Stromal cell of bone marrow (primary cell): ENCODE measurements at places on chromosomes 7 and 10.

DNA sequence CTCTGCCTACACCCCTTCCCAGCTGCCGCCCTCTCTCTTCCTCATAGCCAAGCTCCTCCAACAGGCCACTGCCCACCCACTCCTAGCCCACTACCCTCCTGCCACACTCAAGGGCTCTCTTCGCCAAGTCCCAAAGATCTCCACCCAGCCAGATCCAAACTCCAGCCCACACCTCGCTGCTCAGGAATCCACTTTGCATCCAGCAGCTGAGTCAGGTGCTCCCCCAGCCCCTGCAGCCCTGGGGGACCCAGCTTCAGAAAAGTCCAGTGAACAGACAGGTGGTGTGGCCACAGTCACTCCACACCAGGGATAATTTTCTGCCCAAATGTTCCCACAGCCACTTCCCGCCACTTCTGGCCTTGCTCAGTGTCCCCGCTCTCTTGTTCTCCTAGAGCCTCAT is 10.9 kb downstream of the OGDHL start:
- no peak for DNase-seq

DNA sequence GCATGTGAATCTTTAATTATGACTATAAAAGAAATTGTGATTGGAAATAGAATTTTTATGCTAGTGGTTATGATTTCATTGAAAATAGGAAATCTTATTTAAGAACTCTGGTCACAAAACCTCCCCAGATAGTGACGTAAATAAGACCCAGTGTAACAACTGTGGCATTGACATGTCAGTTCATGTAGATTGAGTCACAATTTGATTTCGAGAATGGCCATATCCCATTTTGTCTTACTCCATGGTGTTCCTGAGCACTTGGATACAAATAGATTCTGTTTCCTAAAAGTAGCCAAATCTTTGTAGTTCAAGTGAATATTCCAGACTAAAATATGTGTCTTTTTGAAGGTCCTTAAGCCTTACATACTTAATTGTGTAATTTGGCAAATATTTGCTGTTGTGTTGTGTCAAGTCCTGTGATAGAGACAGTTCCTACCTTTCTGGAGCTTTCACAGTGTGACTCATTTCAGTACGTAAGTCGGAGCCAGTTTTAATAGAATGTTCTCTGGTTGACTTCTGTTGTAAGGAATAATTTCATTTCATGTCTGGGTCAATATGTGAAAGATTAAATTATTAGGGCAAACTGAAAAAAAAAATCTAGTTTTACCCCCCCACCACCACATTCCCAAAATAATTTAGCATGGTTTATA is 37.1 kb upstream of the TOMM7 start:
- DNase-seq: no peak

GRCh38 chr10:77321838-77322237 is 315.8 kb downstream of the KCNMA1 start:
- no peak for DNase-seq

DNA sequence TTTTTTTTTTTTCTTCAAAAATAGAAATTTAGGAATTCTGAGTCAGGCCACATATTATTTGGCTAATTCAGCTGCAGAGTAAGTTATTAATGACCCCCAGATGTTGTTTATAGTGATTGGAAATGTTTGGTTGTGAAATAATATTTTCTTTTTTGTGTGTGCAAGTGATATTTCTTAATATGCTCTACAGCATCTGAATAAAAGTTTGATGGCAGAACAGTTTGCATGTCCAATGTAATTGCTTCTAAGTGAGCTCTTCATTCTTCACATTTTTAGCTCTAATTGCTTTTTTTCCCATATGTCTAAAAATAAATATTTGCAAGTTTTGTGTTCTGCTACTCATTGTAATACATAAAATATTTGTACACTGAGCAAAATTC is 116.0 kb downstream of the ARID5B start:
- no peak for DNase-seq

GRCh38 chr7:21407796-21408480 is 19.9 kb upstream of the SP4 start:
- DNase-seq: no peak

- DNase-seq: peak; percentile 11
These were observed 143.2 kb upstream of the C7orf33 start for GRCh38 chr7:148447221-148447849.

DNA sequence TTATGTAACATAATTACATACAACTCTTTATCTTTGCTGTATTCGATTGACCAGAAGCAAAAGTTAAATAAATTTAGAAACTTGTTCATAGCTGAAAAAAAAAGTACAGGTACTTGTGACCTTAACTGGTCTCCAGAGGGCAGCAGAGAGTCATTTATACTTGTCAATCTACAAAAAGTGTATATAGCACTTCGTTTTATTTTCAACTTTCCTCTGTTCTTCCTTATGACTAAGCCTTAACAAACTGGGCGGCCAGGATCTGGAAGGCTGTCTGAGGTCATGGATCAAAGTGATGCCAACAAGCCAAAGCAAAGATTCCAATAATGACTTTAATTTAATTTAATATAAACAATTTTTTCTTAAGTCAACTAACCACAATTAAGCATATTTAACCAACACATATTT is 29.8 kb downstream of the C10orf67 start:
- peak; percentile 66 for DNase-seq

DNA sequence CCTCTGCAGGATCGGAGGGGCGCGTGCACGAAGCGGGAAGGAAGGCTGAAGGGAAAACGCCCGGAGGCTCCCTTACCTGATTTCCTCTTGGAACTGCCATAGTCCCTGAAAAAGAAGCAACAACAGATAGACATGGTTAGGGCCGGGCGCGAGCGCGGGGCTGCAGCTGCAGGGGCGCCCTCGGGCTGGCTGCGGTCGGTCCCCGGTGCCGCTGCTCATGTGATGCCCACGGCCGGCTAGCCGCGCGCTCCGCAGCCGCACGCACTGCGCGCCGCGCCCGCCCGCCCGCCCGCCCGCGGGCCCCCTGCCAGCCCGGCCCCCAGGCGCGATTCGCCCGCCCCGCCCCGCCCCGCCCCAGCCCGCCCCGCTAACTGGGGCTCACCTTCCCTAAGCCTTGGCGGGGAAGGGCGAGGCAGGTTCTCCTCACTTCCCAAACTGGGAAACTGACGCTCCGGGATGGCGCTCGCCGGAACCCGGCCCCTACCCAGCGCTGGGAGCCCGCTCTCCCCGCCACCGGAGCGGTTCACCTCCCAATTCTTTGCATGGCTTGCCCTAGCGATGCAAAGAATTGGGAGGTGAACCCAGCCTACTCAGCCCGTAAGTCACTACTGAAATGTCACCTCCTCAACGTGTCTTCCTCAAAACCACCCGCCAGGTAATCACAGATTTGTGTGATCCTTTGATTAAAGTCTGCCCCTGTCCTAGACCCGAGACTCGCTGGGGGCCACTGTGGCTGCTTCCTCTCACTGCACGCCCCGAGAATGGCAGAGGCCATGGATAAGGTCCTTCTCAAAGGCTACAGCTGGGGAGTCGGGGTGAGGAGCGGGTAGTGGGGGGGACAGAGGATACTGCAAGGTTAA is 162.2 kb downstream of the SH3PXD2A start:
- no peak for DNase-seq
